ENCODE measurements at places on chromosomes 1 and 21.

DNA sequence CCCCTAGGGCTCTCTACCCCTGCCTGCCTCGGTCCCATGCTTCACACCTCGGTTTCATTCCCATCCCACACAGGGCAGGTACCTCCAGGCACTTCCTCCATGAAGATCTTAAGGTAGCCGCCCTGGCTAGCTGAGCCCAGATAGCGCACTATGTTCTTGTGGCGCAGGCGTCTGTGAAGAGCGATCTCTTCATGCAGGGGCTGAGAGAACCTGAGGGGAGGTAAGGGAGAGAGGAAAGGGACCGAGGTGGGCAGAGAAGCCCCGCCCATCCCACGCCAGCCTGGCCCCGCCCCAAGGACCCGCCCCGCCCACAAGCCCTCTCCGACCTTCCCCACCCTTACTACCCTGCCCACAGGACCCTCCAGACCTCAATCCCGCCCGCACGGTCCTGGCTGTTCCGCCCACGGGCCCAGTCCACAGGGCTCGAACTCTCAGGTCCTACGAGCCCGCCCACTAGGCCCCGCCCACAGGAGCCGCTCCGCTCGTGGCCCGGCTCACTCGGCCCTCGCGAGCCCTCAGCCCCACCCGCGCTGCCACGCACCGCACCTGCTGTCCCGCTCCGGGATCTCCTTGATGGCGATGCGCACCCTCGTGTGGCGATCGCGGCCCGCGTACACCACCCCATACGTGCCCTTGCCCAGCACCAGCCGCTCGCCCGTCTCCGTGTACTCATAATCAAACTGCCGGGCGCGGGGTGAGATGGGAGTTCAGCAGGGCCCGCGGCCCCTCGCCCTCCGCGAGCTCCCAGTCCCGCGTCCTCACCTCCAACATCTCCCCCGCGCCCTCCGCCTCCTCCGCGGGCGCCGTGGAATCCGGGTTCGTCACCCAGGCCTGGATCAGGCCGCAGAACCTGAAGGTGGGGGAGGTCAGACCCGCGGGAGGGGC lies 6.4 kb downstream of the MAP3K6 start:
- no peak for DNase-seq

GRCh38 chr1:226082959-226083301 lies 20.4 kb downstream of the H3-3A start:
- DNase-seq: no peak

GRCh38 chr1:242132121-242132817 lies 133.4 kb upstream of the MAP1LC3C start:
- DNase-seq: no peak

GRCh38 chr1:112444269-112444668 lies 48.3 kb downstream of the CTTNBP2NL start:
- no peak for DNase-seq

DNA sequence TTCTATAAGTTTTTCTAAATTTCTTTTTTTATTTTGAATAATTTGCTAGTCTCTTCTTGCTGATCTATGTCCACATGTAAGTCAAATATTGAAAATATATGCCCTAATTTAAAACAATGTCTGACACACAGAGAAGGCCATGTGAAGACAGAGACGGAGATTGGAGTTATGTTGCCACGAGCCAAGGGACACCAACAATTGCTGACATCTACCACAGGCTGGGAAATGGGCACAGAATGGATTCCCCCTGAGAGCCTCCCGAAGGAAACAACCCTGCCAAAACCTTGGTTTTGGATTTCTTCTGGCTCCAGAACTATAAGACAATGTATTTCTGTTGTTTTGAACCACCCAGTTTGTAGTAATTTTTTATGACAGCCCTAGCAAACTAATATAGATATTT lies 485.0 kb upstream of the ZRANB2 start:
- no peak for DNase-seq

DNA sequence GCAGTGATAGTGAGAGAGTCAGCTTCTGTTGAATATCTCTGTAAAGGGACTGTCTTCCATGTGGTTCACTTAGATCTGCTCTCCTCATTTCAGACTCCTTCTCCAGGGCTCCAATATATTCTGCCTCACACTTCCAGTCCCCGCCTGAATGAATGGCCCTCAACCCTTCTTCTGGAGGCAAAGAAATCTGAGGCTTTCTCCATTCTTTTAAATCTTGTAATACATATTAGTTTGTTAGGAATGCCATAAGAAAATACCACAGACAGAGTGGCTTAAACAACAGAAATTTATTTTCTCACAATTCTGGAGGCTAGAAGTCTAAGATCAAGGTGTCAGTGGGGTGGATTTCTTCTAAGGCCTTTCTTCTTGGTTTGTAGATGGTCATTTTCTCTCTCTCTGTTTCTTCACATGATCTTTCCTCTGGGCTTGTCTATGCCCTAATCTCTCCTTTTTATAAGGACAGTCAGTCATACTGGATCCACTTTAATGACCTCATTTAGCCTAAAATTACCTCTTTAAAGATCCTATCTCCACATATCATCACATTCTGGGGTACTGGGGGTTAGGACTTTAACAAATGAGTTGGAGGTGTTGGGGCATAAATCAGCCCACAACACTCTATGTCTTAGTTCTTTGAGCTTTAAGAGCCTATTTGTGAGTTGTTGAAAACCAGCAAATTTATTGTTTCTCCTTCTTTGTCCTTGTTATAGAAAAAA lies 128.5 kb upstream of the KCNK2 start:
- no peak for DNase-seq

DNA sequence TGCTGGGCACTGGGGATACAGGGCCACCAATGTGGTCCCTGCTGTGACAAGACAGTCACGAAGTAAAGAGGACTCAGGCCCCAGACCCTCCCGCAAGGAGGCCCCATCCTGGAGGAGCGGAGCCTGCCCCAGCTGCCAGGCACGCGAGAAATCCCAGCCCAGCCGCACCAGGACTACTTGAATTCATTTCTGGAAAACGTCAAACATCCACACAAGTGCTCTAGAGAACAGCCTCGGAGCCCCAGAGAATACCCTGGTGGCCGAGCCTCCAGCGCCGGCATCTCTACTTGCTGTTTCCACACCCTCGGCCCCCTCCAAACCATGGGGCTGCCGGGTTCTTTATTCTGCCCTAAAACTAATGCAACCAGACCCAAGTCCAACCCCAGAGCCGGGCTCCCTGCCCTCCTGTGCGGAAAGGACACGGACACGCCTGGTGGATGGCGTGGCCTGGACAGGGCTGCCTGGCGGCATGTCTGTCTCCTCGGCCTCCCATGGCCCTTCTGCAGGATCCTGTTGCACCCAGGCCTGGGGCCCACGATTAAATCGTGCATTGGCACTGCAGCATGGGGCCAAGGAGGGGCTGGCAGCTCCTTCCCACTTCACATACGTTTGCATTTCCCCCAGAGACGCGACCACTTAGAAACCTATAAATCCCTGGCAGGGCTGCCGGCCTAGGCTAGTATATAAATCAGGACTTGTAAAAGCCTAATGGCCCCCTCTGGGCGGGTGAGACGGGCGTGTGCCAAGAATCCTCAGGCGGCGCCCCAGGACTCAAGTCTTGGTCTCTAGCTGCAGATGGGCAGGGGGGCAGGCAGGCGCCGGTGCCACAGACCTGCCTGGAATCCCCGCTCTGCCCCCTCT lies 41.2 kb downstream of the DMRTB1 start:
- no peak for DNase-seq

DNA sequence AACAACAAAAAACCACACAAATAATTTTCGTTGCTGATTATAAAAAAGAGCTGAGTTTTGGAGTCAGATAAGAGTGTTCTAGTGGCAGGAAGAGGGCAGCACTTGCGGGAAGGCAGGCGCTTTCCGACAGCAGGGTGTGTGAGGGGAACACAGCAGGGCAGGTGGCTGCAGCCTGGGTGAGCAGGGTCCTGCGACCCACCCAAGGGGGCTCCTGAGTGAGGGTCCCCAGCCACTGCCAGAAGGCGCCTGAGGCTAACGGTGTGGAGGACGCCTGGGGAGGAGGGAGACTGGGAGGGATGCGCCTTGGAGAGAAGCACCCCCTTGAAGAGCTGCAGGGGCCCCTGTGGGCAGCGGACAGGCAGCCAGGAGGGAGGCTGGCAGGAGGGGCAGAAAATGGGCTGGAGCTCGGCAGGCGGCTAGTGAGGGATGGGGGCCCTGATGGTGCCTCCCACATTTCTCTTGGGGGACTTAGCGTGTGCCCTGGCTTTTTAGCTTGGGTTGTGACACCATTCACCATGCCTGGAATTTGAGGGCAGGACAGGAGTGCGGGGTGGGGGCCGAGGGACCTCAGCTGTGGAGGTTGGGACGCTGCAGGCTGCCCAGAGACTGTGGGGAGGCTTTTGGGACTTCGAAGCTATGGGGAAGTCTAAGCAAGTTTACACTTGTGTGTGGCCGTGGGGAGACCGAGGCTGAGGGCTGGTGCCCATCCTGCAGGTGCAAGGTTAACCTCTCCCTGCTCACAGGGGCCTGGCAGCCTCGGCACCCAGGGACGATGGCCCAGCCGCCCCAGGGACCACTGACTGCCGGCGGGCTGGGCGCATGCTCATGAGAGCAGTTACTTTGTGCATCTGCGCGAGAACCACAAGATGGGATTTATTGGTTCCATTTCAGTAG lies 111.4 kb downstream of the SIK1 start:
- no peak for DNase-seq

GRCh38 chr1:94778808-94779207 lies 41.3 kb upstream of the SLC44A3 start:
- DNase-seq: no peak

DNA sequence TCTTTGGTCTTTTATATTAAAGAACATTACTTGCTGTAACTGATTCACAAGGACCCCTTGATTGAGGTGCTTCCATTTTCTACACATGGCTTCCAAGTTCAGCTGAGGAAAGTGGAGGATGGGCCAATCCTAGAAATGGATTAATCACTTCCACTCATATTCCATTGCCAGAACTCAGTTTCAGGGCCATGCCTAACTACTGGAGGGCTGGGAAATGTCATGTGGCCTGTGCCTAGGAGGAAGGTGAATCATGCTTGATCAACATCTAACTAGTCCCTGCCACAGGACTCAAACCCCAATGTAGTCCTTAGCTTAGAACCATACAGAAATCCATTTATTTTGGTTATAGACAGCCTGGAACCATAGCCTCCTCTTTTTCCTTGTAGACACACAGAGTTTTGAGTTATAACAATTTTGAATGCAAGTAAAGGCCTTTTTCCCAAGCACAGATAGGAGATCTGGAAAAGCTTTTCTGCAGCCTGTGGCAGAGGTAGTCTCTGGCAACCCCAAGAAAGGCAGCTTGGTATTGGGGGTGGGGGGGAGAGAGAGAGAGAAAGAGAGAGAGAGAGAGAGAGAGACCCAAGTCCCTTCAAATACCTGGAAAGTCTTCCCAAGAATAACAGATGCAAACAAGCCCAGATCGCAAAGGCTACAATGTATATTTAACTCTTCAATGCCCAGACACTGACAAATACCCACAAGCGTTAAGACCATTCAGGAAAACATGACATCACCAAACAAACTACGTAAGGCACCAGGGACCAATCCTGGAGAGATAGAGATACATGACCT lies 12.5 kb downstream of the MAST2 start:
- no peak for DNase-seq

DNA sequence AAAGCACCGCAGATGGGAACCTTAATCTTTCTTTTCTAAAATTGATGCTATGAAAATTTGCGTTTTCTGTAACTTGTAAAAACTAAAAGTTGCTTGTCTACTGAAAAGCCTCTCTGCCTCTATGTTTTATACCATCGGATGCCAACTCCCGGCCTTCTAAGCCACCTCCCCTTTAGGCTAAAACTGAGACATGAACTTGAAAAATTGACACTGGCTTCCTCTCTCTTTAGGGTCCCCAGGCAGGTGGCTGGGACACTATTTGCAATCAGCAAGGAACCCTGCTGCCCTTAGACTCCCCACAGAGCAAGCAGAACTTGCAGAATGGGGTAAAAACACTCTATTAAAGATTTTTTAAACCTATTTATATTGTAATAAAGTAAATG lies 151.1 kb upstream of the CAMK1G start:
- DNase-seq: no peak

All from GF-D8 (cell line).